ENCODE measurements at places on chromosomes 3 and 15.

DNA sequence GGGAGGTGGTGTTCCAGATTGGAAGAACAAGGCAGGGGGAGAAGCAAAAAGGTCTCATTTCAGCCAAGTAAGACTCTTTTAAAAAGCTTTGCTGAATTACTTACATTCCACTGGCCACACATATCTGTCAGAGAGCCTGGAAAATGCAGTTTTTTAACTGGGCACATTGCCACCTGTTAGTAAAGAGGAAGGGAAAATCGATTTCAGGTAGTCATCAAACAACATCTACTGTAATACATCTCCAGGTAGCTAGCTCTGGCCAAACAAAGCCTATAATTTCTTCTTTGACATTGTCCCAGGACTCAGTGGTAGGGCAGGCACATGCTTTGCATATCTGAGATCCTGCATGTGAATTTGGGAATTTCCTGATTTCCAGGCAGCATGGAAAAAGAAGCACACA lies 480.7 kb upstream of the SUCLG2 start:
- DNase-seq, result no peak

- DNase-seq, result no peak
These were observed 17.9 kb downstream of the C3orf38 start for GRCh38 chr3:88167704-88168103.

- no peak for DNase-seq
These were observed 420.4 kb downstream of the TIGIT start for GRCh38 chr3:114714237-114714636.

DNA sequence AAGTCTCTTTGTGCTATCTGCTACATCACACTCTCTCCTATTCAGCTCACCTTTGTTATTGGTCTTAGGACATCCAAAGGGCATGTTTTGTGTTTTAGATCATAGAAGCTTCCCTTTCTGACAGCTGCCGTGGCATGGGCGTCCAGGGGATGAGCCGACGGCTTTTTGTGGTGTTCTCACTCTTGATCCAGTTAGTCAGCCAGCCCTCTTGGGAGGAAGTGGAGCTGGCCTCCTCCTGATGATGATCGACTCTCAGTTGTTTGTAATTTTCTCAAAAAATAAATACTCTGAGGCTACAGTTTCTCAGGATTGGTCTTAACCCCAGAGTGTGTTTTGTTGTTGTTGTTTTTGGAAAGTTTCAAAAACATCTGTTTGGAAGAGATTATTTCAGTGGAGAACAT lies 34.4 kb downstream of the BOC start:
- DNase-seq, result no peak

DNA sequence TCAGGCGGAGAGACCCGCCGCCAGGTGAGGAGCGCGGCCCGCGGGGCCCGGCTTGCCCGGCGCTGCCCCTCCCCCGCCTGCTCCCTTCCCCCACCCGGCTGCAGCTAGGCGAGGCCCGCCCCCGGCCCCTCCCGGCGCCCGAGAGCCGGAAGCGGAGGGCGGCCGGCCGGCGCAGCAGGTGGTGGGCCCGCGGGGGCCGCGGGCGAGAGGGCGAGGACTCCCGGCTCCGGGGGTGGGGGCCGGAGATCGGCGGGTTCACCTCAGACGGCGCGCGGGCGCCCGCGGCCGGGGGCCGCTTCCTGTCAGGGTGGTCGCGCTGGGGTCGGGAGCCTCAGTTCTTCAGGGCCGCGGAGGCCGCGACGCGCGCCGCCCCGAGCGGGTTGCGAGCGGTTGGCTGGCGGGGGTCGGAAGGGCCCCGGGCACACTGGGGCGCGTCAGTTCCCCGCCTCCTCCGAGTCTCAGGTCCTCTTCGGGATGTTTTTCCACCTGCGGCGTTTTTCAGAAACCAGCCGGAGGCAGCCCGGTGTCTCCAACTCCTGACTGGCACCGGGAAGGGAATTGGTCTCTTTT lies 395 bp downstream of the ZFAND6 start:
- DNase-seq, result no peak
